ENCODE measurements at places on chromosomes 7 and 10.

DNA sequence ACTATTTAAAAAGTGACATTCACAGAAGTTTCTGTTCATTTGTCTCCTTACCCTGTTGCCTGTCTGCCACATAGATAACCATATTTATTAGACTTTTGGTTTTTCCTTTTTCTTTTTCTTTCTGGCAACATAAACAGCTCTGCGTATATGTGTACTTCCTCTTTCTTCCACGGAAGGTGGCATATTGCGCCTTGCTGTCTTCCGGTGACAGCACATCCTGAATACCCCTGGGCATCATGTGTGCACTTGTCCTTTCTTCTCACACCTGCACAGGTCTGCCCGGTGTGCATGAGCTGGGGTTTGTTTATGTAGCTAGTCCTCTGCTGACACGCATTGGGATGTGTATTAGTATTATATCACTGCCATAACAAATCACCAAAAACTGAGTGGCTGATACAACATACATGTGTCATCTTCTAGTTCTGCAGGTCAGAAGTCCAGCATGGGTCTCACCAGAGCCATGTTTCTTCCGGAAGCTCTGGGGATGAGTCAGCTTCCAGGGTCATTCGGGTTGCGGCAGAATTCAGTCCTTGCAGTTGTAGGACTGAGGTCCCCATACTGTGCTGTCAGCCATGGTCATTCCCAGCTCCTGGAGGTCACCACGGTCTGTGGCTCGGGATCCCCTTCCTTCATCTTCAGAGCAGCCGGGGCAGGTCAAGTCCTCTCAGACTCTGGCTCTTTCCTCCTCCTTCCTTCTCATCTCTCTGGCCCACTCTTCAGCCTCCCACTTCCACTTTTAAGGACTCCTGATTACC, 596.0 kb upstream of the FOXK1 start:
- no peak for DNase-seq

GRCh38 chr7:96017877-96018276, 245.5 kb downstream of the DYNC1I1 start:
- no peak for DNase-seq

DNA sequence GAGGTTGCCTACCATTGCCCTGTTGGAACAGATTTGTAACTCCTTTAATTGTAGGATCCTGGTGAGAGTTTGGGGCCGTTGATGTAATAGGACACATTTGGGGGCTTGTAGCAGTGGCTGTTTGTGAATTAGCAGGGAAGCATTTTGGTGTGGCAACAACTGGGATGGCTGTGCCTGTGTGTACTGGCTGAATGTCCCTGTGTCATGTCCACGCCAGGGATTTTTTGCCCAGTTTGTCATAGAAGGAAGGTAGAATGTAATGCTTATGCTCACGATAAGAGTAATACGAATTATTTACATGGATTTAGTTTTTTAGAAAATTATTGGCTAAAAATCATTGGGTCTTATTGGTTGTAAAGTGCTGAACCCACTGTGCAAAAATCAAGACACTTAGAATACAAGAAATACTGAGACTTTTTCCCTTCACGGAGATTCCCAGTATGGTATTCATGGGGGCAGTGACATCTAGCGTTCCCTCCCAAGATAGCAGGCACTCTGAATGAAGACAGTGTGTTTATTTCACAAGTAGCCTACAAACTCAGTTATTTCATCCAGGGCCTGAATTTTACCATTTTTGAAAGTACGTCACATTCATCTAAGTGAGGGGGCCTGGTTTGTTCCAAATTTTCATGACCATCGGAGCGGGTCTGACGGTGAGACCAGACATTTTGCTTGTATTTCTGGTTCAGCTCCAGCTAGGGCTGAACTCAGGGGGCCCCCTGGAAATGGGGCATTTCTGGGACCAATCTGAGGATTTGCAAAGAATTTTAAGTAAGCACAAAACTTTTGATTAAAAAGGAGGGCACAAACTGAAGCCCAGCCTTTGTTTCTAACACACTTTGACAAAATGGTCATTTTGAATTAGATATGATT, 74.7 kb downstream of the CACNB2 start:
- peak; percentile 60 for DNase-seq

DNA sequence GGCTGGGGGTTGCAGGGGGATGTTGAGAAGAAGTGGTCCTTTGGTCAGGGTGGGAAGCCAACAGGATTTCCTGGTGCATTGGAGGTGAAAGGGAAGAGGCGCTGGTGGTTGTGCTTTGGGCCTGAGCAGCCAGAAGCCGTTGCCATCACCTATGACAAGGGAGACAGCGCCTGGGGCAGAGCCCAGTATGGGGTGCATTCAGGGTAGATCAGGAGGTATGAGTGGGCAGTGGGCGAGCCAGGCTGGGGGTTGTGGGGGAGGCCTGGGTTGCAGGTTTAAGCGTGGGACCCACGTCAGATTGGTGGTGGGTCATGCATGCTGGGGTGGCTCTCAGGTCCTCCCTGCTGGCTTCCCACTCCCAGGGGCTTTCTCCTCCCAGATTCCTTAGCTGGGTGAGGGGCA, 6.3 kb upstream of the PILRB start:
- DNase-seq = no peak

DNA sequence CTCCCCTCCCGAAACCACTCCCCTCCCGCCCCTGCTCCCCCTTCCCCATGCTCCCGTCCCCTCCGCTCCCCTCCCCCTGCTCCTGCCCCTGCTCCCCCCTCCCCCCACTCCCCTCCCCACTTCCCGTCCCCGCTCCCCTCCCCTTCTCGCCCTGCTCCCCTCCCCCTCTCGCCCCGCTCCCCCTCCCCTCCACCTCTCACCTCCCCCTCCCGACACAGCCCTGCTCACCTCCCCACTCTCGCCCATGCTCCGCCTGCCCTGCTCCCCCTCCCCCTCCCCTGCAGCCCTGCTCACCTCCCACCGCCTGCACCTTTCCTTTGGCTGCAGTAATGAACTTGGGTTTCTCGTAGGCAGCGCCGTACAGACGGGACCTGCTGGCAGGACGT, 49.9 kb upstream of the NKX6-2 start:
- DNase-seq = peak; percentile 8

GRCh38 chr10:78382047-78382446, 348.4 kb downstream of the RPS24 start:
- no peak for DNase-seq

DNA sequence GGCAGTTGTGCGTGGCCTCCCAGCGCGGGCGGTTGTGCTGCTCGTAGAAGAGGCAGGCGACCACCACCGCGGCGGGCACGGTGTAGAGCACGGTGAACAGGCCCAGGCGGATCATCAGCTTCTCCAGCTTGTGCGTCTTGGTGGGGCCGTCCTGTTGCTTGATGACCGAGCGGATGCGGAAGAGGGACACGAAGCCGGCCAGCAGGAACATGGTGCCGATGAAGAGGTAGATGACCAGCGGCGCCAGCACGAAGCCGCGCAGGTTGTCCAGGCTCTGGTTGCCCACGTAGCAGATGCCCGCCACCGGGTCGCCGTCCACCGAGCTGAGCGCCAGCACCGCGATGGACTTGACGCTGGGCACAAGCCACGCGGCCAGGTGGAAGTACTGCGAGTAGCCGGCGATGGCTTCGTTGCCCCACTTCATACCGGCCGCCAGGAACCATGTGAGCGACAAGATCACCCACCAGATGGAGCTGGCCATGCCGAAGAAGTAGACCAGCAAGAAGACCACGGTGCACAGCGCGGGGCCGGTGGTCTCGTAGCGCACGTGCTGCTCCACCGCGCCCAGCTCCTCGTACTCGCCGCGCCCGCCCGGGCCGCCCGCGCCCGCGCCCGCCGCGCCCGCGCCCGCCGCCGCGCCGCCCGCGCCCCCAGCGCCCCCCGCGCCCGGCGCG, 2.2 kb downstream of the FZD8 start:
- DNase-seq = peak; percentile 59

DNA sequence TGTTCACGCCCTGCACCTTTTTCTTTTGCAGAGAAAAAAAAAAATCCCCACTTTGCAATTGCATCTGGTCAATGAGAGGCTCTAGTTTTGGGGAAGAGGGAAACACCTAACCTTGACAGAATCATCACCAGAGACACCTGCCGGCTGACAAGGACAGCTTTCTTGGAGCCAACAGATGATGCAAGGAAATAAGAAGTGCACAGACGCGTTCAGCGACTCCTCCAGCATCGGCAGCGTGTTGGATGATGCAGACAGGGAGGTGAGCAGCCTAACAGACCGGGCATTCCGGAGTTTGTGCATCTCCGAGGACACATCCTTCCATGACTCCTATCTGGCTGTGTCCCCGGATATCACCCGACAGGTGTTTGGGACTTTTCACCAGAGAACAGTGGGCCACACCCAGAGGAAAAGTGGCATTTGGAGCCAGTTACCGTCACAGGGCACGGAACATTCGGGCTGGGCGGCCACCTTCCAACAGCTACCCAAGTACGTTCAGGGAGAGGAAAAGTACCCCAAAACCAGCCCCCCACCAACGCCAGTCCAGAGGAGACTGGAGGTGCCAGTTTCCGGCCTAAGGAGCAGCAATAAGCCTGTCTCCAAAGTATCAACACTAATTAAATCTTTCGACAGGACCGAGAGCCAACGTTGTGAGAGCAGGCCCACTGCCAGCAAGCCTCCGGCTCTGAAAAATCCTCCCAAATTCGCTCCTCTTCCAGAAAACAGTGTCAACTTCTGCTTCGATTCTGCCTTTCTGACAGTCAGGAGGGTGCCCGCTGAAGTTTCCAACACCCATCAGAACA, 23.6 kb downstream of the C10orf71 start:
- DNase-seq = no peak

GRCh38 chr10:75623310-75624093, 192.1 kb downstream of the LRMDA start:
- DNase-seq = no peak

- DNase-seq = no peak
Measured at GRCh38 chr10:26464632-26465280, 26.6 kb downstream of the APBB1IP start.

GRCh38 chr7:114540291-114540690, 125.7 kb downstream of the FOXP2 start:
- DNase-seq = no peak

DNA sequence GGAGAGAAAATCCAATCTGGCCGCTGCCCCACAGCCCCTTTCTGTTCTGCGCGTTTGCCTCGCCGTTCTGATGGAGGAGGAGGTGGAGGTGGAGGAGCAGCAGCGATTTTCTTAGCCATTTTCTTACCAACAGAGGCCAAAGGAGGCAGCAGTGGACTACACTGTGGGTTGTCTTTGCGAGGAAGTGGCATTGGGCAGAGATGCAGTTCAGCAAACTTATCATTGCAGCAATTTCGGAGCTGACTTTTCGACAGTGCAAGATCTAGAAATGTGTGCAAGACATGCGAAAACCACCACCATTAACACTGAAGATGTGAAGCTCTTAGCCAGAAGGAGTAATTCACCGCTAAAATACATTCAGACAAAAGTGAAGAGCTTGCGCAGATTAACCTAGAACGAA, 1.9 kb upstream of the ARL4A start:
- DNase-seq = peak; percentile 42

Data from D341Med (cell line).